ENCODE measurements at places on chromosomes 16 and 17.

DNA sequence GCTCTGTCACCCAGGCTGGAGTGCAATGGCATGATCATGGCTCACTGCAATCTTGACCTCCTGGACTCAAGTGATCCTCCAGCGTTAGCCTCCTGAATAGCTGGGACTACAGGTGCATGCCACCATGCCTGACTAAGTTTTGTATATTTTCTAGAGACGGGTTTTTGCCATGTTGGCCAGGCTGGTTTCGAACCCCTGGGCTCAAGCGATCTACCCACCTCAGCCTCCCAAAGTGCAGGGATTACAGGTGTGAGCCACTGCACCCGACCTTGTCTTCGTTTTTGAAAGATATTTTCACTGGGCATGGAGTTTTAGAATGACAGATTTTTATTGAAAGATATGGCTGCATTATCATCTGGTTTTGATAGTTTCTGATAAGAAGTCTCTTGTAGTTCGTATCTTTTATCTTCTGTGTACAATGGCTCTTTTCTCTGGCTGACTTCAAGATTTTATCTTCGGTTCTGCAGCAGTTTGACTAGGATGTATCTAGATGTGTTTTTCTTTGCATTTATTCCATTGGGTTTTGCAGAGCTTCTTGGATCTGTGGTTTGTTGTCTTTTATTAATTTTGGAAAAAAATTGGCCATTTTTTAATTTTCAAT is 14.6 kb downstream of the ADGRG5 start:
- no peak for DNase-seq

DNA sequence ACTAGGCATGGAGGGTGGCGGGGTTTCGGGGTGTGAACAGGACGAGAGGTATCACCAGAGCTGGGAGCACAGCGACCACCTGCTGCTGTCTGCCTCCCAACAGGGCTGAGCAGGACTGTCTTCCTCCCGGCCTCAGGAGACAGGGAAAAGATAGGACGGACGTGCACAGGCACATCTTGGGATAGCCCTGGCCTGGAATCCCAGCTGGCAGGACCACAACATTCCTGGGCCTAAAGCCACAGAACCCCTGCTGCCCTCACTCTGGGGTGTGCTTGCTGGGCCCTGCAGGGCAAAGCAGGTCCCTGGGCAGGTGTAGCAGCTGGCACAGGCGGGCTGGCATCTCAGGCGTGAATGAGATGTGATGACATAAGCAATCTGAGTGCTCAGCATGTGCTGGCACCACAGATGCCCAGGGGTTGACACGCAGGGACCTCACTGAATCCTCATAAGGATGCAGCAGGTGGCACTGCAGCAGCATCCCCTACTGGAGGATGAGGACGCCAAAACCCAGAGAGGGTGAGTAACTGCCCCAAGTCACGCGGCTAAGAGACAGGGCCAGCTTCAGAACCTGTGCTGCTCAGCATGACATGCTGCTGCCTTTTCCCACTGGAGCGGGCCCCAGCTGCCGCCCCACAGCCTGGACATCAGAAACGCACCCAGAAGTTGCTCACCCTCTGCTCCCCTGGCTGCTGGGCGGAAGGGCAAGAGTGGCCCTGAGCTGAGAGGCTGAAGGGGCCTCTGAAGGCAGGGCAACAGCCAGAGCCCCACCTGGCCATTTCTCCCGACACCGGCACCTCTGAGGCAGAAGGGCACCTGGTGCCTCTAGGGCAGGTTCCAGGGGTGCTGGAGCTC is 7.1 kb downstream of the CORO7 start:
- DNase-seq = no peak

DNA sequence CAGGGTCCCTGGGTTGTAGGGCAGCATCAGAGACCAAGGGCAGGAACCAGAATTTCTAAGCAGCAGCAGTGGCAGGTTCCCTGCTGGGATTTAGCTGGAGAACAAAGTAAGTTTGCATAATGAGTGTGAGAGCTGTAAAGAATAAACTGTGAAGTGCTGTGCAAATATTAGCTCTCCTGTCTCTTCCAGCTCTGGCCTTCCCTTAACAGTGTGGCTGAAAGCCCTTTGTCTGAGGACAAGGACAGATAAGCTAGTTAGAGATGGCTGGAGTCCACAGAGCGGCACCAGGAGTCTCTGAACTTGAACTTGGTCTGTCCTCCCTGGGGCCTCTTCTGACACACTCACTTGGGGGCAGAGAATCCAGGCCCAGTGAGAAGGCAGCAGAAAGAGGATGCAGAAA is 98.2 kb upstream of the WSCD1 start:
- DNase-seq = no peak

GRCh38 chr17:47744168-47745036 is 11.4 kb downstream of the TBX21 start:
- no peak for DNase-seq

GRCh38 chr16:81778231-81778630 is 860 bp upstream of the PLCG2 start:
- DNase-seq = no peak

DNA sequence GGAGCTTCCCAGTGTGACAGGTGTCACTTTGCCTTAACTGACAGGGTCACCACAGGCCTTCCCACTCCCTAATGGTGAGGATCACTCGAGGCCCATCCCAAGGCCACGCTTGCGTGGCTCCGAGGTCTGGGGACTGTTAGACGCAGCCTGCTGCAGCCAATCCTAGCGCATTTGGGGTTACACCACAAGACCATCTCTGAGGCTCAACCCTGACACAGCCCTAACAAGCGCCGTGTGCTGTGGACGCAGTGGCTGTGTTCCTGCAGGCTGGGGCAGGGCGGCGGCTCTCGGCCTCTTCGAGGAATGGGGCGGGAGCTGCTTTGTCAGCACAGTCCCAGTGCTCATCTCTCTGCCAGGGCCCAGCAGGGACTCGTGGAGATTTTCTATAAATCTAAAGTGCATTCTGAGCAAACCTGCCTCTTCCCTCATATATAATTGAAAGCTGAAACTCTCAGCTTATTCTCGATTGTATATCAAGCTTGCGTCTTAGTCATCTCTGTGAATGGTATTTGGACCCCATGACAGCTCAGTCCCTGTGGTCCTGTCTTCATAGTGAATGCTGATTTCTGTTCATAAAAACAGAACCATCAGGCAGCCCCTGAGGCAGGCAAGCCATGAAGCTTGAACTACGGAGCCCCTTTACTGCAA is 65.8 kb upstream of the CHMP6 start:
- DNase-seq = no peak

DNA sequence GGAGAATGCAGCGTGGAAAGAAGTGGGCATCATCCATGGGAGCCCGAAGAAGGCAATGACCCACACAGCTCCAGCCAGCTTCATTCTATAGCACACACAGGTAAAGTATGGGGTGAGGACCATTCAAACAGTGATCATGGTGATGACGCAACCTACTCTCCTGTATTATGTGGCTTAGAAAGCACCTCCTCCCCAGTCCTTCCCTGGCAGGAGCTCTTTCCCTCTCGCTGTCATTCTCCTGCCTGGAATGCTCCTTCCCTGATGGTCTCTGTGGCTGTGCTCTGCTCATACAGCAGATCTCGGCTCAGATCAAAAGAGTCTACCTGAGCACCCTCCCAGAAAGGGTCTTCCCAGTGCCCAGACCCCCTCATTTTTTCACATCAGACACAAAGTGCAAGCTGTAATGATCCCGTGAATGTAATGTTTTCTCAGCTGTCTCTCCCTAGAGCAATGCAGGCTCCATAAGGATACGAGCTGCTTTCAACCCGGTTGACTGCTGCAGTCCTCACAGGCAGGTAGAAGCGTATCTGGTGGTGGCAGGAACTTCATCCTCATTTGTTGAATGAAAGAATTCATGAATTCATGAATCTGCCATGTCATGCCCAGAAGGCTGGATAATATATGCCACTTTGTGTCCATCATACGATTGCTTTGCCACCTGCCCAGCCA is 248.8 kb downstream of the HS3ST3A1 start:
- no peak for DNase-seq

GRCh38 chr16:83933885-83934683 is 19.0 kb upstream of the OSGIN1 start:
- no peak for DNase-seq

- DNase-seq = peak; percentile 92
Observed at GRCh38 chr16:46883690-46884512, at the start of gene GPT2. Gene GPT2 (plus strand): TSS chr16:46884362. CDS start chr16:46884716, 354 bp downstream.

DNA sequence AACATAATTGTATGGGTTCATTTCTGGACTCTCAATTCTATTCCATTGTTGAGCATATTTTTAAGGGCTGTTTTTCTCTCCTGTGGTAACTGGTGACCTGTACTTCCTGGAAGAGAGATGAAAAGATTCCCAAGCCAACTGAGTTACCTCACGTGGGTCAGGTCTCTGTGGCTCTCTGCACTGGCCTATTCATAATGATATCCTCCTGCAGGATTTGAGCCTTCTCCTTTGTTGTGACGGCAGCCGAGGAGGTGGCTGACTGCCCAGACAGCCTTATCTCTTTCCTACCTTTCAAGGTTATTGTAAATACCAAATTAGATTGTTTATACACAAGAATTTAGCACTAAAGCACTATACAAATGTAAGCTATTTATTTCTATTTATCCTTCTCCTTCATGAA is 2.7 kb upstream of the ACE start:
- no peak for DNase-seq

DNA sequence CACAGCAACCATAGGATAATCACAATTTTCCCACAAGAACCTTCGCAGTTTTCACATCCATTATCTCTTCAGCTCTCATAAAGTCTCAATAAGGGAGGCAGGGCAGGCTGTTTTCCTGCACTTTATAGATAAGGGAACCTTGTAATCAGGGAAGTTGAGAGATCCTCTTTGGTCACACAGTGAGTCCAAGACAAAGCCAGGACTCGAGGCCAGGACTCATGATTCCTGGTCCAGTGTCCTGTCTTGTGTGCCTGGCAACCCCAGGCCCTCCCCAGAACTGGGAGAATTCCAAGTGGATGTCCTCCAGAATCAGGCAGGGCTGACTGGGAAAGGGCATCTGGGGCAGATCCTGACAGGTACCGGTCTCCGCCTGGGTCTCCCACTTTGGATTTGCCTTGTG is 23.1 kb upstream of the PHF12 start:
- no peak for DNase-seq

DNA sequence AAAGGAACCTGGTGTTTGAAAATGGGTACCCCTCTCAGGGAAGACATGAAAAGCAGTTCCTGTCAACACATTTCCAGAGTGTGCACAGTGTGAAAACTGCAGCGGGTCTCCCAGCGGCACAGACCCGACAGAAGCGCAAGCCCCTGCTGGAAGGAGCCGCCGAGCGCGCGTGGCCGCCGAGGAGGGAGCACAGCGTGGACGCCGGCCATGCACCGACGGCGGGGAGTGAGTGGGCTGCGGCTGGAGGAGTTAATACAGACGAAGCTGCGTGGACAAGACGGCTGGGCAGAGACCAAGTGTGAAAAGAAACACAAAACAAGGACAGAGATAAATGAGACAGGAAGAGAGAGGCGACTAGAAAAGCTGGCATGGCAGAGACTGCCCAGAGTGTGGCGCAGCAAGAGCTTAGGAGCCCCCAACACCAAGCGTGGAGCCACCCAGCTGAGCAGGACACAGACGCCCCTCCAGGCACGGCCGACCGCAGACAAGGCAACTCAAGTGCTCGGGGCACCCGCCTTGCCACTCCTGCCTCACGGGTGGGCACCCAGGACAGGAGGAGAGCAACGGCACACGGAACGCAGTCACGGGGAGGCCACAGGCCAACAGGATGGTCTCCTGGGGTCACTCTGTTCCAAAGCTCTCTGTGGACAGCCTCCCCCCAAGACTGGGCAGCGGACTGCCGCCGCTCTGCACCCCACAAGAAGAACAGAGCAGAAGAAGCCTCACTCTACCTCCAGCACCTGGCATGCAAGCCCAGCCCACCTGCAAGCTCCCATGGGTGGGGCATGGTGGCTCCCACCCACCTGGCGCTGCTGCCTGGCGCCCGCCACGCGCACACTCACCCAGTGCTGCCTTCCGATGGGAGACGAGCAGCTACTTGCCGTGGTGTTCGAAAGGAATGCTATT is 16.5 kb downstream of the SLC16A3 start:
- no peak for DNase-seq

GRCh38 chr17:36074365-36074764 is 10.3 kb downstream of the CCL18 start:
- DNase-seq = no peak

GRCh38 chr17:80198144-80198661 is 21.9 kb downstream of the SGSH start:
- DNase-seq = no peak

DNA sequence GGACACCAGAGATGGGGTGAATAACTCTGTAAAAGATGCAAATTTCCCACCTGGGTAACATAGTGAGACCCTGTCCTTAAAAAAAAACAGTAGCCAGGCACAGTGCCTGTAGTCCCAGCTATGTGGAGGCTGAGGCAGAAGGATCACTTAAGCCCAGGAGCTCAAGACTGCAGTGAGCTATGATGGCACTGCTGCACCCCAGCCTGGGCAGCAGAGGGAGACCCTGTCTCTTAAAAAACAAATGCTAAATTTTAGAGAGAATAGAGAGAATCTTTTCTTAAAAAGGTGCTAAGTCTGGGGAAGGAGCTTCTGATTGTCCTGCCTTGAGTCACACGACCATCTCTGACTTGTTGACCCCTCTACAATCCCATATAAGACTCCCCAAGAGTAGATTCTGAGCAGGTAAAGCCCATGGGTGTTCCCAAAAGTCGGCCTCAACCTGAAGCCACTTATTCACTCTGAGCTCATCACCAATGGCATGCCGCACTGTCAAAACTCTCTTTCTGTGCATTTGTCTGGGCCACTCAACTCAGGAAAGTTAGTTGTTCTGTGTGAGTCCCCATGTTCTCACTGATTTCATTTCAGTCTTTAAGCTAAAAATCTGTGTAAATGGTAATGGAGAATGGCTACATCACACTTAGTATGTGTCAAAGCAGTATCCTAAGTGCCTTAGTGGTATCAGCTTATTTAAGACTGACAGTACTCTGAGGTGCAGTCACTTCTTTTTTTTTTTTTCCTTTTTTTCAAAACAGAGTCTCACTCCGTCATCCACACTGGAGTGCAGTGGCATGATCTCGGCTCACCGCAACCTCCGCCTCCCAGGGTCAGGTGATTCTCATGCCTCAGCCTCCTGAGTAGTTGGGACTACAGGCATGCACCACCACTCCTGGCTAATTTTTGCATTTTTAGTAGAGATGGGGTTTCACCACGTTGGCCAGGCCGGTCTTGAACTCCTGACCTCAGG is 41.6 kb downstream of the PRKCB start:
- DNase-seq = no peak

DNA sequence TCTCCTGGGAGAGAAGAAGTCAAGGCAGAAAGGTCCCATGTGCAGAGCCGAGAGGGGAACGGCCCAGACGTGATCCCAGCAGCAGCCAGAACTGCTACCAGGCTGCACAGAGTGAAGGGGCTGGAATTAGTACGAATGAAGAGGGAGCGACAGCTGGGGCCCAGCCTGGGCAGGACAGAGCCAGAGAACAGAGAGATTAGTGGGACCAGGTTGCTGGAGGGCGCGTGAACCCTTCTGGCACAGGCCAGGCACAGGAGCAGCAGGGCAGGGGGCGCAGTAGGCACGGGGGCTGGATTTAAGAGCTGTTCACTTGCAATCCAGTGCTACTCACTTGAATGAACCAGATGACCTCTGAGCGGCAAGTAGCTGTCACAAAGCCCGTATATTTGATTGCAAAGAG is 66.9 kb downstream of the PLXDC1 start:
- no peak for DNase-seq

- no peak for DNase-seq
Observed at GRCh38 chr17:79646721-79647455, 36.0 kb upstream of the RBFOX3 start.

DNA sequence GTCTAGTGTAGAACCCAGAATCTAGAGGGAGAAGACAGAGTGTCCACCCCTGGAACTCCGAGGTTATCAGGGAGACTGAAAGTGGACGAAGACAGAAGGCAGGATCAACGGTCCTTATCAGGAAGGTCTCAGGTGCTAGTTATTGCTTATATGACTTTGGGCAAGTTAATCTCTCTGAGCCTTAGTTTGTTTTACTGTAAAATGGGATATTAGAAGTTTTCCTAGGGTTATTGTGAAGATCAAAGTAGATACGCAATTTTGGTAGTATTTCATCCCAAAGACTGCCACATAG is 1.2 kb downstream of the RNF167 start:
- no peak for DNase-seq
